ENCODE measurements at places on chromosomes 7 and 10. TPM values are rescaled to one million over a fixed set of nuclear protein-coding genes. Genes with fewer than 3 reads are reported as not detected.

GRCh38 chr7:7739204-7740036, 21.0 kb upstream of the RPA3 start:
- no peak for DNase-seq

DNA sequence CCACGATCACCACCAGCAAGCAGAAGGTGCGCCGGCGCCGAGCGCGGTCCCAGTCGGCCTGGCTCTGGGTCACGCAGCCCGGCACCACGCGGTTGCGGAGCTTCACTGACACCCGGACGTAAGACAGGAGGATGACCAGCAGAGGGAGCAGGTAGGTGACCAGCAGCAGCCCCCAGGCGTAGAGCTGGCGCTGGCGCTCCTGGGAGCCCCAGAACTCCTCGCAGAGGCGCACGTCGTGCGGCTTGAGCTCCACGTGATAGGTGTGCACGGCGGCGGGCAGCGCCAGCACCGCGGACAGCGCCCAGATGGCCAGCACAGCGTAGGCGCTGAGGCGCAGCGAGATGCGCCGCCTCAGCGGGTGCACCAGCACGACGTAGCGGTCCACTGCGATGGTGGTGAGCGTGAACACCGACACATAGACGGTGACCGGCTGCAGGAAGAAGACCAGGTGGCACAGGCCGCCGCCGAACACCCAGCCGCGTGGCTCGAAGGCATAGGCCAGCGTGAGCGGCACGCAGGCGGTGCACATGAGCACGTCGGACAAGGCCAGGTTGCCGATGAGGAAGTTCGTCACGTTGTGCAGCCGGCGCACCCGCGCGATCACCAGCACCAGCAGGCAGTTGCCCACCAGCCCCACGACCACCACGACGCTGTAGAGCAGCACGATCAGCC, 920 bp downstream of the PRLHR start:
- DNase-seq, result peak; percentile 28

- no peak for DNase-seq
These were observed 172.4 kb downstream of the SEMA3E start for GRCh38 chr7:83476511-83477050.

DNA sequence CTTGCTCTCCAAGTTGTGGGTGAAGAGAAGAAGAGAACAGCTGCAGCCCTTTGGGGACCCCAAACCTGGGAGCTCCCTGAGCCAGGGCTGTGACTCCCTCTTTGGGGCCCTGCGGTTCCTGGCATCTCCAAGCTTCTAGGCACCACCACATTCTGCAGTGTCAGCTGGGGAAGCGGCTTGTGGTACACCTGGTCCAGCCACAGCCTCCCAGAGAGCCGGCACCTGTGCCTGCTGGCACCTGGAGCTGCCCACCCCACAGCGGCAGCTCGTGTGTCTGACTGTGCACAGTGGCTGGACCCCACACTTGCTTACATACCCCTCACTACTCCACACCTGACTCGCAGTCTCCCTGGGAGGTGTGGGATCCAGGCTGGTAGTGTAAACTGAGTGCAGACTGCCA, 23.5 kb downstream of the FAM241B start:
- no peak for DNase-seq

DNA sequence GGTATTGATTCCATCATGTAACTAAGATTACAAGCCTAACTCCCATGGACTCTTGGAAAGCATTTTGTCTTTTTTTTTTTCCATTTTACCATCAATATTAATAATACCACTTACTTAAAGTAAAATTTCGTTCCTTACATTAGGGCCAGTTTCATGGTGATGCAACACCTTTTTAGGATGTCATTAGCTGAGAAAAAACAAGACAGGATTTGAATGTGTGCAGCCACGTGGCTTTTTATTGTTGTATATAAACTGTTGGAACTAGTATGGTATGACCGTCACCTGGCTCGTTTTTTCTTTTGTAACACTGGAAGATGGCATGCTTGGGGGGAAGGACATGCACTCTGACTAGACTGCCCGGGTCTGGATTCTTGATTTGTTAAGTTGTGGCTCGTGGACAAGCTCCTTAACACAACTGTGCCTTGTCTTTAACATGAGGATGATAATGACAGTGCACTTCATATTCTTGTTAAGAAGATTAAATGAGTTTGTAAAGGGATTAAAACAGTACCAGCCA, 42.1 kb downstream of the ARHGAP21 start:
- no peak for DNase-seq

DNA sequence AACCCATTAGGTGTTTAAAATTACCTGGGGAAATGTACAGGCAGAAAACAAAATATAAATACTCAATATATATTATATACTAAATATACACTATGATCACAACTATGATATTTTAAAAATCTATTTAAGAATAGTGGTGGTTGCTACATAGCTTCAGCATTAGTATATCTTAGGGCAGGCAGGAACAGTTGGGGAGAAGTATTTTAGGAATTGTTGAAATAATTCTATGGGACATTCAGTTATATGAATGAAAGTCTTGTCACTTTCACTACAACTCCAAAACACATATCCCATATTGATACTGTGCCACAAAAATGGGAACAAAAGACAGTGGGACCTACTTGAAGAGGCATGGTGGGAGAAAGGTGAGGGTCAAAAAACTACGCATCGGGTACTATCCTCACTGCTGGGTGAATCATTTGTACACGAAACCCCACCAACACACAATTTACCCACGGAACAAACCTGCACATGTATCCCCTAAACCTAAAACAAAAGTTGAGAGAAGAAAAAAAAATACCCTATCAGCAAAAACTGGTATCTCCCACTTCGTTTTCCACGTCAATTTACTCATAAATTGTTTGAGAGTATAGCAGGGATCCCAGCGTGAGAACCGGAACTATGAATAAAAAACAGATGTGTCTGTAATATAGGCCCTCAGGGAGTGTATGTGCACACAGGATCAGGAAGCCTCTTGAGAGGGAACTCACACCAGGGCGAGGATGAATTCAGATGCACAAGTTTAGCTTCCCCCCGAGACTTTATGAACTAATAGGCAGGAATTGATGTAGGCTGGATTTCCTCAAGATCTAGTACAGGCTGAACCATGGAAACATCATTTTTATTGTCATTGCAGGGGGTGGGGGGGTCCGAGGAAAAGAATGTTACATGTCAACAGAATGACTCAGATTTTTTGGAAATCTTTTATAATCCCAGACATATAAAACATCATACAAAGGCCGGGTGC, 16.2 kb downstream of the SLC16A12 start:
- peak; percentile 36 for DNase-seq

GRCh38 chr7:69751026-69751425, 152.8 kb downstream of the AUTS2 start:
- DNase-seq, result no peak

GRCh38 chr10:91409069-91409868, 875 bp upstream of the HECTD2 start:
- DNase-seq, result peak; percentile 94

DNA sequence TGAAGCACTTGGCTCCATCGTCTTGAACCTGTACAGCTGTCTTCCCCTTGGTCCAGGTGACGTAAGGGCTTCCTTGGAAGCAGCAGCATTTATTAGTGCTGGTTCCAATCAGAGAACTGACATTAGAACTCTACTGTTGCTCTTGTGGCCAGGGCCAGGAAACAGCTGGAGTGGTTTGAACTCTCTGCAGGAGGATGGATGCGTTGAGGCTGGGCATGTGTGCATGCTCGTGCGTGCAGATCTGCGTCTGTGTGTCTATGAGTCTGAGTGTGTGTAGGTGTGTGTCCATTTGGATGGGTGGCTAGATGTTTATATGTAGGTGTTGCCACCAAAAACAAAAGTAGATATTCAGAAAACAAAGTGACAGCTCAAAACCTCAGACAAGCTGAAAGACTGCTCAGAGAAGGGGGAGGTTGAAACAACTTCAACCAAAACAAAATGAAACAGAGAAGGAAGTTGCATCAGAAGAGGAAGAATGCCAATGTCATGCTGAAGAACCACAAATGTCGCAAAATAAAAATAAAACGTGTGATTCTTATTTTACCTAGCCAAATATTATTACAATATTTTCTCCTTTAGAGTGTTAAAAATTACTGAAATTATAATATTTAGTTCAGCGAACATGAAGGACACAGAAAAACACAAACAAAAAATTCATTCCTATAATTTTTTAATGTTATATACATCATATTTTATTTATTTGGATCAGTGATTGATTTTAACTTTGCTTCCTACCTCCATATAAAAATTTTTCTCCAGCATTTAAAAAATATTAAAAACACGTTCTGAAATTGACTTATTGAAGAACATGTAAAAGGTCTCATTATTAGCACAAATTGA, 96.1 kb upstream of the MKLN1 start:
- DNase-seq, result peak; percentile 82

DNA sequence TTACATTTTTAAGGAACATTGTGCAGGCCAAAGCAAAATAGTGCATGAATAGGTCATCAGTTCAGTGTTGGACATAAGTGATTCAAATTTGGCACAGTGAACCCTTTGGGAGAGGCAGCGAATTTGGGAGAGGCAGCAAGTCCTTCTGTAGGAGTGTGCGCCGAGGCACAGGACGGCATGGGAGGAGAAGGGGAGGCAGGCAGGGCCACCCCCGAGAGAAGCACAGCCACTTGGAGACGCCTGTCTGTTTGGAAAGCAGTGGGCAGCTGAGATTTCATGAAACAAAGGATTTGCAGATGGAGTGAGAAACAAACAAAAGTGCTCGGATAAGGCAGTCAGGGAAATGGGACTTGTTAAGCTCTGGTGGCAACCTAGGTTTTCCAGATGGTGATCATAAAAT, 30.6 kb downstream of the VIPR2 start:
- DNase-seq, result no peak

DNA sequence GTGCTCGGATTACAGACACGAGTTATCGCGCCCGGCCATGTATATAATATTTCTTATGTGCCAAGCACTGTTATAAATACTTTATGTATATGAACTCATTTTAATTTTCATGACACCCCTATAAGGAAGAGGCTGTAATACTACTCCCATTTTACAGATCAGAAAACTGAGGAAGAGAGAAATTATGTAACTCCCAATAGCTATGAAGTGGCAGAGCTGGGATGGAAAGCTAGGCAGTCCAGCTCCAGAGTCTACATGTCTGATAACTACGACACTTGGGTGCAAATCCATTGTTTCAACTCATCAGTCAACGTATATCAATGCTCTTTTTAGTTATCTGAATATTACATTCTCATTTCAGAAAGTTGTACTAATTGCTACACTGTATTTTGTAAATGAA, 17.0 kb downstream of the PDK4 start:
- no peak for DNase-seq

TEX47 gene
- total RNA-seq, result not detected

MSMB gene
- not detected for total RNA-seq

SPAM1 gene
- not detected for total RNA-seq

PLEKHA1 gene
- total RNA-seq, result 9.5 TPM
